ENCODE measurements at places on chromosomes 5 and 9. TPM values are rescaled to one million over a fixed set of nuclear protein-coding genes. Genes with fewer than 3 reads are reported as not detected.

GRCh38 chr5:101664071-101664791 is 631.9 kb downstream of the SLCO4C1 start:
- H3K27me3 ChIP-seq = no peaks in the 10 kb centered on the region
- H3K4me1 ChIP-seq = no peaks in the 10 kb centered on the region
- no peak overlapping the region for H3K27ac ChIP-seq

TRIP13 gene
- polyA plus RNA-seq = 1.7 TPM

SEMA6A gene
- 0.65 TPM for polyA plus RNA-seq

PCDHB15 gene
- not detected for polyA plus RNA-seq

Data from naive B cell (primary cell).